ENCODE measurements at places on chromosomes 4 and X. TPM values are rescaled to one million over a fixed set of nuclear protein-coding genes. Genes with fewer than 3 reads are reported as not detected.

DNA sequence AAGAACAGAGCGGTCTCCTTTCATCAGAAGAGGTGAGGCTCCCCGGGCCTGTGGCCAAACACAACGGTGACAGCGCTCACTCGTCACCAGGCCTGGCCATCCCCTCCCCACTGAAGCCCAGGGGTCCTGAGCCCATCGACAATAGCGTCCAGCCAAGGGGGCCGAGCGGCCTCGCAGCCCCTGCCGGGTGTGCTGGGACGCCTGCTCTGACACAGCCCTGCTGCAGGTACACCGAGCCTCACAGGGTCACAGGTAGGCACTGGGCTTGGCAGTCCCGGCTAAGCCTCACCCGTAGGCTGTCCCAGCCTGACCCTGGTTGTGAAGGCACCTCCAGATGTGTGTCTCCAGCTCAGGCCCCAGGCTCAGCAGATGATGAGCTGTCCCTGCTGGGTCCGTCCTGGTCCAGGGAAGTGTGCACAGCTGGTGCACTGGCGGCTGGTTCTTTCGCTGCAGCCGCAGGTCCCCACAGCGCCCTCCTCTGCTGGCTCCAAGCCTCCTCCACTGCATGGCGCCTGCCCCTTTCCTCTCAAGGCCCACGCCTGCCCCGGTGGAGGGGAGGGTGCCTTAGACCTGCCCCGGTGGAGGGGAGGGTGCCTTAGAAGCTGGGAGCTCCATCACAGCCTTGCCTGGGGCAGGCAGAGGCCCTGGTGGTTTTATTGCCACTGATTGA, 21.5 kb downstream of the UVSSA start:
- no peak for DNase-seq
- no peak overlapping the region for H3K4me3 ChIP-seq
- no peaks in the 10 kb centered on the region for H3K27me3 ChIP-seq
- no peak overlapping the region for H3K27ac ChIP-seq
- H3K4me1 ChIP-seq = peaks cover 5% of the 10 kb centered on the region
- no peaks in the 10 kb centered on the region for H3K36me3 ChIP-seq

DNA sequence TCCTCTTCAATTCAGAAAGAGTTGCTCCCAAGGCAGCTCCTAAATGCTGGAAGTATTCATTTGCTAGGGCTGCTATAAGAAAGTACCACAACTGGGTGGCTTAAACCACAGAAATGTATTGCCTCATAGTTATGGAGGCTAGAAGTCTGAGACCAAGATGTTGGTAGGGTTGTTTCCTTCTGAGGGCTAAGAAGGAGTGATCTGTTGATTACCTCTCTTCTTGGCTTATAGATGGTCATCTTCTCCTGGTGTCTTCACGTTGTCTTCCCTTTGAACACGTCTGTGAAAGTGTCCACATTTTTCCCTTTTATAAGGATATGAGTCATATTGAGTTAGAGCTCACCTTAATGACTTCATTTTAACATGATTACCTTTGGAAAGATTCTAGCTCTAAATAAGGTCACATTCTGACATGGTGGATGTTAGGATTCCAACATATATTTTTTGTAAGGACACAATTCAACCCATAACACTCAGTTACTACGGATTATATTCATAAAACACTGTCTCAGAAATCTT, 266.3 kb downstream of the SPATA18 start:
- H3K4me1 ChIP-seq = no peaks in the 10 kb centered on the region
- no peak for DNase-seq
- no peaks in the 10 kb centered on the region for H3K27me3 ChIP-seq
- no peaks in the 10 kb centered on the region for H3K36me3 ChIP-seq
- no peak overlapping the region for H3K4me3 ChIP-seq

- H3K4me3 ChIP-seq = no peak overlapping the region
- no peaks in the 10 kb centered on the region for H3K36me3 ChIP-seq
- H3K27ac ChIP-seq = no peak overlapping the region
- H3K4me1 ChIP-seq = no peaks in the 10 kb centered on the region
- H3K27me3 ChIP-seq = no peaks in the 10 kb centered on the region
- no peak for DNase-seq
These were observed 189.9 kb upstream of the NWD2 start for GRCh38 chr4:37054531-37055077.

- H3K27ac ChIP-seq = no peak overlapping the region
- no peak for DNase-seq
- H3K27me3 ChIP-seq = no peaks in the 10 kb centered on the region
- no peaks in the 10 kb centered on the region for H3K4me1 ChIP-seq
These were observed 43.3 kb downstream of the SPCS3 start for GRCh38 chr4:176363072-176363471.

- H3K4me3 ChIP-seq = no peak overlapping the region
- H3K36me3 ChIP-seq = no peaks in the 10 kb centered on the region
- H3K27me3 ChIP-seq = no peaks in the 10 kb centered on the region
- DNase-seq = no peak
These were observed 13.5 kb downstream of the PAGE4 start for GRCh38 chrX:49842621-49843020.

- H3K27ac ChIP-seq = no peak overlapping the region
- no peaks in the 10 kb centered on the region for H3K4me1 ChIP-seq
- no peaks in the 10 kb centered on the region for H3K36me3 ChIP-seq
- no peak overlapping the region for H3K4me3 ChIP-seq
- DNase-seq = no peak
These were observed 1.1 kb downstream of the RAB39B start for GRCh38 chrX:155262970-155263754.

The BMP3 gene
- total RNA-seq = not detected

Data from right lobe of liver (tissue), 6 donors.